ENCODE measurements at places on chromosomes 12 and 14.

DNA sequence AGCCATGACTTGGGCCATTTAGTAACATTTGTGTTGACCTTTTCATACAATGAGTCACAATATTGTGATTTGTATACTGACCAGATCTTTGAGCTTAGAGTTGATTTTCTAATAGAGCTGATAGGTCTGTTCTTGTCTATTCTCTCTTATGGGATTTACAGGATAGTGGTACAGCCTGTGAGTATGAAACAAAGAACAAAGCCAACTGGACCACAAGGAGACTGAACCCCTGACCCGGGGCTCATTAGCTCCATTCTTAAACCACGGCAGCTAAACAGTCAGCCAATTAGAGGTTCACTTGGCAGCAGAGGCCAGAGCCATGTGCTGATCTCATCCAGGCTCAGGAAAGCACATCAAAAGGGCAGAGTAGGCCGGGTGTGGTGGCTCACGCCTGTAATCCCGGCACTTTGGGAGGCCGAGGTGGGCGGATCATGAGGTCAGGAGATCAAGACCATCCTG lies 59.1 kb upstream of the GNPNAT1 start:
- DNase-seq: no peak

DNA sequence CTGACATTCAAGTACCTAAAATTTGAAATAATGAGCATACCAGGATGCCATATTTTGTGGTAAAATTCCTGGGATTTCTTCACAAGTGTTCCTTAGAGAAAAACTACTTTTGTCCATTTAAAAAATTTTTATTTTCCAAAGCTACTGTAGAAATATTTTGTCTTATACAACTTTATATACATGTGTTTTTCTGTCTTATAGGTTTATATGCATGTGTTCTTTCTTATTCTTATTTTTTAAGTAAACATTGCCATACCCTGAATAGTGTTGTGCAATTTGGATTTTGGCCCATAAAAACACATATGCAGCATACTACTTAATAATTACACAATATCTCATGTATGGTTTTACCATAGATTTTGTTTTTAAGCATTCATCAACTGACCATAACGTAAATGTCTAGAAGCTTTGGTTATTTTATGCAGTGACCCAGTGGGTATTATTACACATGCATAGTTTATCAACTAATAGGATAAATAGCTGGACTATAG lies 1107.4 kb upstream of the SEL1L start:
- no peak for DNase-seq

GRCh38 chr14:103740991-103741689 lies 25.5 kb downstream of the ZFYVE21 start:
- no peak for DNase-seq

DNA sequence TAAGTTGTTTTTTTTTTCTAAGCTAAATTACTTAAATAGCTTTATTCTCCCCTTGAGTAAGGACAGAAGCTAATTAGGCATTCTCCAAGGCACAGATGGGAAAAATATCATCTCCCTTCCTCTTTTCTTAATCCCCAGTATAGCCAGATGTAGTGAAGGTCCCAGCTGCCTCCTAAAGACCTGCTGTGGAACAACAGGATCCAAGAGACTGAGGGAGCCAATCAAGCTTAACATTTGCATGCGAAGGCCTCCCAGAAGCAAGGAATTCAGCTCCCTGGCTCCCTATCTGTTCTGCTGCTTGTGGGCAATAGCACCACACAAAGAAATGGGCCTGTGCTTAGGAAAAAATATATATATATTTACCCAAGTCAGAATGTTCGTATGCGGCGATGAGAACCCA lies 255.2 kb downstream of the SYT1 start:
- no peak for DNase-seq

DNA sequence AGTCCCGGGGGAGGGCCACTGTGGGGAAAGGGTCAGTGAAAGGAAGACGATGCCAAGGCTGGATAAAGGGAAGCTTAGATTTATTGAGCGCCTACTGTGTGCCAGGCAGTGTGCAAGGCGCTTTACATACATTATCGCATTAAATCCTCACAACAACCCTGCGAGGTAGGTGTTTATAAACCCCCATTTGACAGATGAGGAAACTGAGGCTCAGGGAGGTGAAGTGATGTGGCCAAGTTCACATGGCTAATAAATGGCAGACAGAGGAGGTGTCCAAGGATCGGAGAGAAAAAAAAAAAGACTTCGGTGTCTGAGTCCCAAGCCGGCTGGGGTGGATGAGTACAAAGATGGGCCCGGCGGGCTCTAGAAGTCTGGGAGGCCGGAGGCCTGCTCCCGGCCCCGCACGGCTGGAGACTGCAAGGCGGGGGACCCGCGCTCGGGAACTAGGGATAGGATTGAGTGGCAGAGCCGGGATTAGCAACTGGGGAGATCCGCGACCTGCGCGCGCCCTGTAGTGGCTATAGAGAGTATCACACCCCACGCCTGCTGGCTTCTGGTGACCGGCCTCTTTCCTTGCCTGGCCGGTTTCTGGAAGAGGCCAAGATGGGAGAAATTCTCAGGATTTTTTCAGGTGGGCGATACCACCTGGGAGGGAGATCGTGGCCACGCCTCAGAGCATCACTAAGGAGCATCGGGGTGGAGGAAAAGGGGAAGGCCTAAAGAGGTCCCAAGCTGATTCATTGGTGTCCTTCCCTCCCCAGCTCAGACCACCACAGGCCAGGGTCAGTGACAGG lies 3.9 kb downstream of the DDN start:
- peak; percentile 39 for DNase-seq

- no peak for DNase-seq
Observed at GRCh38 chr12:18861287-18861858, 123.5 kb downstream of the CAPZA3 start.

GRCh38 chr14:54317391-54317790 lies 79.4 kb upstream of the CDKN3 start:
- DNase-seq: no peak

DNA sequence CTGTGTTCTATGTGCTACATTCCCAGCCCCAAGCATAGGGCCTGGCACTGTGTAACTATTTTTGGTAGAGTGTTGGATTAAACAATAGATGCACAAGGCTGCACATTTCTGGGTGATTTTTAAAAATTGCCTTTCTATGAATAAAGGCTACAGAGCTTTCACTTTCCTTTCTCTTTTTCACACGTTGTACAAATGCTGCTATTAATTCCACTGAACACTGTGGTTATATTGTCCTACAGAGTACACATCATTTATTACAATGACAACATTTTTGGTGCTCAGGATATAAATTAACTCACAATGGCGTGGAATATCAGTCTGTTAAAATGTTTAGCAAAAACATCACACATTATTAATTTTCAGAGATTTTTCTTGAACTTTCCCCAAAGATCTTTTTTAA lies 3.6 kb upstream of the EML1 start:
- no peak for DNase-seq

- DNase-seq: no peak
Observed at GRCh38 chr14:61104358-61104757, 123.3 kb downstream of the SLC38A6 start.

DNA sequence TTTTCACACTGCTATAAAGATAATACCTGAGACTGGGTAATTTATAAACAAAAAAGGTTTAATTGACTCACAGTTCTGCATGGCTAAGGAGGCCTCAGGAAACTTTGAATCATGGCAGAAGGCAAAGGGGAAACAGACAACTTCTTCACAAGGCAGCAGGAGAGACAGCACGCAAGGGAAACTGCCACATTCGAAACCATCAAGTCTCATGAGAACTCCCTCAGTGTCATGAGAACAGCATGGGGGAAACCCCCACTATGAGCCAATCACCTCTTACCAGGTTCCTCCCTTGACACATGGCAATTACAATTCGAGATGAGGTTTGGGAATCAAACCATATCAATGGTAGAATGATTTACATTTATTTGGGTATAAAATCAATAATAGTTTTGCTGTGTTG lies 558.5 kb downstream of the TMTC2 start:
- DNase-seq: no peak

GRCh38 chr12:26878661-26879119 lies 45.7 kb upstream of the ITPR2 start:
- no peak for DNase-seq

GRCh38 chr12:121717041-121717699 lies 4.6 kb downstream of the TMEM120B start:
- DNase-seq: no peak

DNA sequence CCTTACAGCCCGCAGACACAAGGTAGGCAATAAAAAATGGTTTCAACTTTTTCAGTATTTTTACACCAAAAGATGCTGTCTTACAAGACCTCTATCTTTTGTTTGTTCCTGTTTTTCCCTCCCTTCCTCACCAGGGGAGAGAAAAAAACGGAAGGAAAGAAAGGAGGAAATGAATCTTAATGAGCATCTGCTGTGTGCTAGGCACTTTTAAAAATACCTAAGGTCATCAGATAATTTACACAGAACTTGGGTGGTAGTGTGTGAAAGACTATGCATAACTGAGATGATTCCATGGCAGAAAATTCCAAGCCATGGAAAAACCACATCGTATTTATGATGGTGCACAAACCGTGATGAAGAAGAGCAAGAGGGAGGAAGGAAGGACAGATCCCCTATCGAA lies 121.2 kb downstream of the DIP2B start:
- DNase-seq: no peak
